Stimulated activated CD8-positive, alpha-beta memory T cell treated with anti-CD3 and anti-CD28 coated beads, Interleukin-4, amount 100 ng/mL, for 4 hours (primary cell): ENCODE measurements at places on chromosomes 4 and X.

DNA sequence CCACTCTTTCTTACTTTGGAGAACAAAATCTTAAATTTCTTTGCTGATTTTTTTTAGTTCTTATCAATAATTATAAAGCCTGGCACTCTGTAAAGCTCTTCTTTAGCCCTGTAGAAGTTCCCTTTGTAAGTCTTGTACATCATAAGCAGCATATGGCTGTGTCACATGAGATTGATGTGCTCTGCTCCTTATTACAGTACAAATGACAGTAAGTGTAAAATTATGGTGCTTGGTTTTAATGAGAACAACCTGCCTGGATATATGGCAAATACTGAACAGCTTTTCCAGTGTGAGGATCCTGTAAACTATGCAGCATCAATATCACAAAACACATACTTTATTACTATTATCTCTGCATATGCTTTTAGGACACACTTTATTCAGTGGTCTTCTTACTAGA lies 145.9 kb upstream of the GNPDA2 start:
- no peak for DNase-seq

DNA sequence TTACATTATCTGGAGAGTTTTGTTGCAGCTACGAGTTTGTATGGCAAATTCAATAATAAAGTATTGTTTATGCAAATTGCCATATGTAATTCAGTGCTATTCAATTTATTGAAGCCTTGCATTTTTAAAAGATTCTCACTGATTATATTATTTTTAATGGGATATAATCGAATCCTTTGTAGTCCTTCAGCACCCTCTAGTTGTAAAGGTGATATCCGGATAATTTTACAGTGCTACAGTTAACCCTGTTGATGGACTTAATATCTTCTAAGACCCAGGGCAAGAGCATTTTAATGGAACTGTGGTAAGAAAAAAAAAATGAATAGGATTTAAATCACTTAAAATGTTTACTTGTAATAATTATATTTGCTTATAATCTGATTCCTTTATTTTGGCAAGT lies 48.5 kb upstream of the GRIA2 start:
- DNase-seq = no peak

- no peak for DNase-seq
Measured at GRCh38 chr4:139115226-139115625, 61.8 kb downstream of the ELF2 start.

GRCh38 chrX:103722505-103722904 lies 11.8 kb downstream of the TMEM31 start:
- DNase-seq = no peak

DNA sequence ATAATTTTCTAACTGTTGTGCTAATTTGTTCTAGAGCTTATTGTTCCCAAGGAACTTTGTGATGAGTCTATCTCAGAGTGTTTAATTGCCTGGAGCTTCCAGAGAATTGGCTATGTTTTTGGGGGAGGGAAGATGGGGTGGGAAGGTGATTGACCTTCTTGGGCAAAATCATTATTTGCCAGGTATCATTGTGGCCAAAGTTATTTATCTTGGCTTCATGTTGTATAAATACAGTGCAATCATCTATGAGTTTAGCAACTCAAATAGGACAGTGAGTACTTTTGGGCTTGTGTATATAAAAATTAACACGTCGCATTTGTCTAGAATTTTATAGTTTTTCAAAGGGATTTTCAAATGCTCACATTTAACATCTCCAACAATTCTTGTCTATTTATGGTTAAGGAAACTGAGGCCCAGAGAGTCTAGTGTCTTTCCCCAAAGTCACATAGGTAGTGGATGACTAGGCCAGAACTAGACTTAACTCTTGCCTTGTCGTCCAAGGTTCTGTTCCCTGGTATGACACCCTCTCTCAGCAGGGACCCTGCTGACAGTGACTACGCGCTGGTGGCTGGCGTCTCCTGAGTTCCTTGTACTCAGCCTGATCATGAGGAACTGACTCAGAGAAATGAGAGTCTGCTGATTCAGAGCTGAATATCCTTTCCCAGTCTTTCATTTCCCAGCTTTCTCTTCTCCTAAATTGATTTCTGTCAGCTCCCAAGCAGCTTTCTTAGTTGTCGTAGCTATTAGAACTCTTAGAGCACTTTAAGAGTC lies 27.7 kb downstream of the FNIP2 start:
- no peak for DNase-seq

DNA sequence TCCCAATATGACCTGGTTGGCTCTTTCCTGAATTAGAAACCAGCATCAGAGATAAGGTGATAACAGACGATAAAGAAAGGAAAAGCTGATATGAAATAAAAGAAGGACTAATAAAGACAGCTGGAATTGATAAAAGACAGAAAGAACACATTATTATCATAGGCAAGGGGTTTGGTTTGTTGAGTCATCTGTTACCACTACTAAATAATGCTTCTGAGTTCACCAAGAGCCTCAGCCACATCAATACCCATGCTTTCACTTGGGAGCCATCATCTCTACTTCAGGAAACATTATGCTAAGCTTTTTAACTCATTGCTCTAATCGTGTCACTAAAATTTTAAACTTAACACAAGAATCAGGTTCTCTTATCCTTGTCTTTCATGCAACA lies 27.6 kb downstream of the ANXA5 start:
- no peak for DNase-seq

DNA sequence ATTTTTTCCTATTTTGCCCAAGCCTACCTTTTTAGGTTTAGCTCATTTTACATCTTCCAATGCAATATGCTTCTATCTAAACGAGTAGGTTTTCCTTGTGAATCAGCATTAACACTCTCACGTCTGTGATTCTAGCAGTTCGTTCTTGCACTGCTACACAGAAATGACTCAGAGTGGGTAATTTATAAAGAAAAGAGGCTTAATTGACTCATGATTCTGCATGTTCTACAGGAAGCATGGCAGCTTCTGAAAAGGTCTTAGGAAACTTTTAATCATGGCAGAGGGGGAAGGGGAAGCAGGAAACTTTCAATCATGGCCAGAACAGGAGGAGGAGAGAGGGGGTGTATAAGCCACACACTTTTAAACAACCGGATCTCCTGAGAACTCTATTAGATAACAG lies 44.9 kb downstream of the SPANXN1 start:
- DNase-seq = no peak

DNA sequence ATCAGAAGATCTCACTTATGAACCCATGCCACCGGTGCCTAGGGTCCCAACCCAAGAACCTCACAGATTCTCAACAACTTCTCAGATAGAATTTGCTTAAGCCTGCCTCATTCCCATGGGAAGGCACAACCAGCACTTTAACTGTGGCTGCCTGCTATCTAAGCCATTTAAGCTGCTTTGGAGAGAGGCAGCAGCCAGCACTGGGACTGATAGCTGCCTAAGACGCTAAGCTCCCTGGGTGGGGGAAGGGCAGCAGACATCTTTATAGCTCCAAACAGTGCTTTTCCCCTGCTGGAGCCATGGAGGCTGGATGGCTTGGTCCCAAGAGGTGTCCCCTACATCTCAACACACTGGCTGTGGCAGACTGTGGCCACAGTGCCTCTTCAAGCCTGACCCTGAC lies 1268.6 kb downstream of the FAM133A start:
- DNase-seq = no peak

DNA sequence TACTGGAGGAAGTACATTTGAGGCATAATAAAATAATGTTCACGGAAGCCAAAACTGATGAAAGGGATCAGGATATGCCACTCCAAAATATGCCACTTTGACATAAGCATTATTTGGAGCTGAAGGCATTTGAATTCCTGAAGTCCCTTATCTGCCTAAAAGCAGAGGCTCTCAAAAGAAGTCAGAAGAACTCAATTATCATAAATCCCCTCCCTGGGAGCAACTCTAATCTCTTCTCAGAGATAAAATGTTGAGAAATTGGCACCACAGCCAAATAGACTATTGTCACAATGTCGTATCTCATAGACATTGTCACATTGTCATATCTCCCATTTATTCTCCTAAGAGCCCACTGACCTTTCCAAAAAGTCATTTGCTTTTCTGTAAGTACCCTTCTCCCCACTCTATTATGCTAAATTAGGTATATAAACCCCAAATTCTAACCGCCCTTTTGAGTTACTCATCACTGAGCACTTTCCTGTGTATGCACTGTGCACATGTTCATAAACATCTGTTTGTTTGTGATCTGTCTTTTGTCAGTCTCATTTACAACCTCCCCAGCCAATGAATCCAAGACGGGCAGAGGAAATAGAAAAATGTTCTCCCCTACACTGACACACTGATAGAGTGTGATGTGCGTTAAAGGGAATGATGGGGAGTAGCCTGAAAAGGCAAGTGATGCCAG lies 78.5 kb upstream of the NAF1 start:
- DNase-seq = no peak

DNA sequence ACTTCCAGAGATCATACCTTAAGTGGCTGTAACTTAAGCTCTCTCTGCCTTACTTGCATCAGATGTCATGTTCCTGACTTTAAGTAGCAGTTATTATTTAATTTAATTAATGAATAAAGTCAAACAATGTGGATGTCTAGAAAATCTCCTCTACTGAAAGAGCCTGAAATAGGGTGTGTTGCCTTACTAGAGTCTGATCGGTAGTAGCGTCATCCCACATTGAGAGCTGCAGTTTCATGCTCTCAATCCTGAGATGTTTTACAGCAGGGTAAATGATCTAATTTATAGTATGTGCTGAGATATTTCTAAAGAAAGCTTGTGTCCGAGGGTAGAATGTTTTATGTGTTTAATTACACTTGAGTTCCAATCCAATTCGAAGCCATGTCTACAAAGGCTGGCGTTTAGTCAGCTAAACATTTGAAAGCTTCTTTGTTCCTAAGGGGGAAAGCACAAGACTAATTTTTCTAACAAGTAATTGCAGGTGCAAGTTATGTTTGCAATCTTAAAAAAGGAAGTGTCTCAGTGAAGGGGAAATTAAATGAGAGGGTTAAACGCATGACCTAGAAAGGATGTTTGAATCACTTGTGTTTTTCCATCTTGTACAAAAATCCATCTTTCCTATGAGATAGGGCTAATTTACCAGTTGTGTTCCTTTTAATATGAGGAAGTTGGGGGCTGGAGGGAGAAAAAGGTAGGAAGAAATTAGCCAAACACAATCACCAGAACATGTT lies 391.0 kb upstream of the MAGEB2 start:
- no peak for DNase-seq

DNA sequence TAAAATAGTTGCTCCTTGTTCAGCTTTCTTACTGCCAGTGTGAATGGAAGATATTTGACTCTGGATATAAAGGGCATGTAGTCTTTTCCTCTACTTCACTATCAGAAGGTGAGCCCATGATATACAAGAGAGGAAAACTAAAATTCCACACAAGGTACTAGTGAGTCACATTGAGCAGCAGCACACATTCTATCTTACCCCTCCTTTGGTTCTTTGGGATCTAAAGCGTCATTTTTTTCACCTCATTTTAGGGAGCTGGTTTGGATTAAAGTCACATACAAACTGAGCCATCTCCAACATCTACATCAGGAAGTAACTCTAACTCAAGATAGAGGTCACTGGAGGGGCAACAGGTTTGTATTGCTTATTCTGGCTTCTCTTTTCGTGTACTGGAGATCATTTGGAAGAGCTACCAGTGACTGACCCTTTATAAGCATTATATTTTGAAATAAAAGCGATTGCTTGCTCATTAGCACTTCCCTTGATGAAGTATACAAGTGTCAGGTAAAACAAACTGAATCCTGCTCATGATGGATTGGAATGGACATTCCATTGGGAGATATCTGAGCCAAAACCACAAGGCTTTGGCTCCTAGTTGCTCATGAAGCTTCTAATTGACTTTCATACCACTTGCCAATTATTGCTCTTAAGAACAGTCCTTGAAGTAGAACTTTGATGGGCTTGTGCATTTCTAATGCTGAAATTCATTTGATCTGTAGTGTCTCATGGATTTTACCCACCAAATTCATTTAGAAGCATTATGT lies 124.1 kb downstream of the SPCS3 start:
- DNase-seq = no peak

DNA sequence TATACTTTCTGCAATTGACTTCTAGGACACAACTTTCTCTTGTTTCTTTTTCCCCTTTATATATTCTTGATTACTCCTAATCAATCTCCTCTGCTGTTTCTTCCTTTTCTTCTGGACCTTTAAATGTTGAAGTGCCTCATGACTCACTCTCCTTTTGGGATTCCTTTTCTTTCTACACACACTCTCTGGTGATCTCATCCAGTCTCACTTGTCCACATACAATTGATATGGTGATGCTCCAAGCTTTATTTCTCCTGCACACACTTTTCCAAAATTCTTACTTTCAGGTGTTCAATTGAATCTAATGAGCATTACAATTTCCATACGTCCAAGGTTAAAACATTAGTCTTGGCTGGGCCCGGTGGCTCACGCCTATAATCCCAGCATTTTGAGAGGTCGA lies 794.8 kb upstream of the EPHA5 start:
- DNase-seq = no peak

DNA sequence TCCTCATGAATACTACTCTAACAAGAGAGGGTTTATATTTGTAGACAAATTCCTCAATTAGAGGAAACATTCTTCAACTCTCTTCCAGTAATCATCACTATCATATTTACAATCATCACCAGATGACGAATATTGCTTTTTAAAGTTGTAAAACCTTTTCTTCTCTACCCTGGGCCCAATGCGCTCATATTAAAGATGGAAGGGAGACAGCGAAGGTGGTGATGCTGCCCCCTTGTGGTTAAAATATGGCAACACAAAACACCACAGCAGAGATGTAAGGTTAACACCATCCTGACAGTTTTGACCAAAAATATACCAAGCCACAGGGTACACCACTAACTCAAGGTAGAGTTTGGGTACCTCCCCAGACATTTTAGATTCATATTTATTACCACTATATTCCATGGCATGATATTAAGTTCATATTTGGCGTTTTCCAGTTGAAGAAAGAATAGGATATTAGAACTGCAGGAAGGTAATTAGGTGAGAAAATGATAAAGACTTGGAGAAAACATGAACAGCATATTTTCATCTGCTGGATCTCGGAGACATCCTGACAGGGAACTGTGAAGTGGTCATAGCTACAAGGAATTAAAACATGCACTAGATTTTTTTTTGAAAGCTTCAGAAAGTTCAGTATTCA lies 72.8 kb downstream of the SLC9A7 start:
- no peak for DNase-seq

DNA sequence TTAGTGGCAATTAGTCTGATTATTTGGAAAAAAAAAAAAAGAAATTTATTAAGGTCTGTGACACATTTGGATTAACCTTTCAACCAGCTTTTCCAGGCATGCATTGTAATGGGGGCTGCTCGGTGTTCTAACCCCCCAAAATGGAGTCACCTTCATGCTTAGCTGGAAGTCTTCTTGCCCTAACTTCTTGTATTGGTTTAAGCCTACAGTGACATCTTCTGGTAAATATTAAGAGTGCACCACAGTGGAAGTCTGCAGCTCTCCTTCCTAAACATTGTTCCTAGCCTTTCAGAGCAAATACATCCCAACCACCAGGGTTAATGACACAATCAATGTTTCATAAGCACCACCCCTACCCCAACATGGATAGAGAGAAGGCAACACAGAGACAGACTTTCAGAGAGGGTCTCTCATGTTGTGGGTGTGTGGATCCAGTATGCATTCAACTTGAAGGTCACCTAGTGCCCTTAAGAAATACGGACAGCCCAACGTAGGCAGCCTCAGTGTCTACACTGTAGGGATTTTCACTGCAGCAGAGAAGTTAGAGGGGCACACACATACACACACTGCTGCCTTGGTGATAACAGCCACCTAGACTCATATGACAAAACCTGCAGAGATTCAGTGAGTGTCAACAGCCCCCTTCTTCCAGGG lies 142.9 kb upstream of the MBNL3 start:
- DNase-seq = no peak

GRCh38 chr4:153039542-153040185 lies 103.5 kb downstream of the FHDC1 start:
- DNase-seq = no peak
